AML-193 (cell line): ENCODE measurements at places on chromosomes 3 and 15.

DNA sequence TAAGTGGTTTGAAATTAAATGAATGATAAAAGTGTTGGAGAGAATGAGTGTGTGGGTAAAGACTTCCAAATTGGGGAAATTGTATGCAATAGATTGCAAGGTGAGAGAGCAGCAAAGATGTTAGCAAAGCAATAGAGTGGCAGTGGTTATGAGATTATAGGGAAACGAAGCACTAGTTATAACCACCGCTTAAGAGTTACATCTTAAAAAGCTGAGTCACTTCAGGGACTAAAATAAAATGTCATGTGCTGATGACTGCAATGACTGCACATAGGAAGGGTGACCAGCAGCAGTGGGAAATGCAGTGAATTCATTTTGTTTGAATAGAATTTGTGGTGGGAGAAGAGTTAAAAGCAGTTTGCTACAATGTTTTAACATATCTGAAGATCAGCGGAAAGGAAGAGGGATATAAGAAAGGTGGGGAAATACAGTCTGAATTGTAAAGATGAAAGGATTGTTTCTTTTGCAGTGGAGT, 127.3 kb downstream of the RAP2B start:
- peak; percentile 85 for DNase-seq

GRCh38 chr3:27963519-27963918, 241.4 kb upstream of the EOMES start:
- DNase-seq, result no peak

- no peak for DNase-seq
Measured at GRCh38 chr3:141305436-141305835, 62.9 kb upstream of the ZBTB38 start.

- no peak for DNase-seq
Measured at GRCh38 chr3:42936157-42936981, 30.4 kb downstream of the ZNF662 start.

DNA sequence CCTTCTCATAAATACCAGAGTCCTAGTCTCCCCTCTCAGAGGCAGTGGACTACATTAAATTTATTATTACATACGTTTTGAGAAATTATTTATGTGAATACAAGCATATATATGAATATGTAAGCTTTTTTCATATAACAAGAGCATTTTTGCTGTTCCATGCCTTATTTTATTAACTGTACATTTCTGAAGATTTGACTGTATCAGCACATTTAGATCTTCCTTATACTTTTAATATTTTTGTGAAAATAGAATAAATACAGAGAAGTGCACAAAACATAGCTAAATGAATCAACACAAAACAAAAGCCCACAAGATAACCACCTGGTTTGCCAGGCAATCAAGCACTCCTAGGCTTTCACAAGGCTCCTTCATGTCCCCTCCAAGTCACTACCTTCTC, 27.8 kb downstream of the HHLA2 start:
- DNase-seq, result no peak

- DNase-seq, result no peak
Measured at GRCh38 chr15:32722136-32722535, 4.3 kb downstream of the GREM1 start.
